Stimulated activated CD4-positive, alpha-beta T cell treated with anti-CD3 and anti-CD28 coated beads, Interleukin-15, amount 100 ng/mL, for 1 hour (primary cell): ENCODE measurements at places on chromosomes 3 and 15.

DNA sequence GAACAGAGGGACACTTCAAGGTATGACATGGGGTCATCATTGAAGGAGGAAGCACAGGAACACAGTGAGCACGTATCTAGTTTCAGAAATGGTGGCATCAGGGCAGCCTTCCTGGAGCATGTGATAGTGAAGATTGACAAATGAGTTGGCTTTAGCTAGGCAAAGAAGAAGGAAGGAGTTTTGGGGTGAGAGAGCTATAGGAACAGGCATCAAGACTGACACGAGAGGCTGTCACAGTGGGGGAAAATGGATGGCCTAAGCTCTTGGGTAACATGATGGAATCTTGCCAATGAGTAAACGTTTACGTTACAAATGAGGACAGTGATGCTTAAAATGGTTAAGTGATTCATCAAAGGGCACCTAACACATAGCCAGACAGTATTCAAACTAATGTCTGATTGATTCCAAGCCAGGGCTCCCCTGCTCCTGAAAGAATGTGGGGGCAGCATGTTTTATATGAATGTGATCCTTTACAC, 23.1 kb upstream of the GPR171 start:
- DNase-seq, result no peak

GRCh38 chr3:13072600-13073325, 466 bp downstream of the IQSEC1 start:
- no peak for DNase-seq

DNA sequence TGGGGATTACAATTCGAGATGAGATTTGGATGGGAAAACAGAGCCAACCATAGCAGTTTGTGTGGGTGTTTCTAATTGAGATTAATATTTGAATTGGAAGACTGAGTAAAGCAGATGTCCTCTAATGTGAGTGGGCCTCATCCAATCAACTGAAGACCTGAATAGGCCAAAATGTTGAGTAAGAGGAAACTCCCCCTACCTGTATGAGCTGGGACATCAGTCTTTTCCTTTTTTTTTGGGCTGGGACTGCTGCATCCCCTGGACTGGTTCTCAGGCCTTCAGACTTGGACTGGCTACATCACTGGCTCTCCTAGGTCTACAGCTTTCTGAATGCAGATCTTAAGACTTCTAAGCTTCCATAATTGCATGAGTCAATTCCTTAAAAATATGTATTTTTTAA, 144.1 kb downstream of the CD47 start:
- DNase-seq, result no peak

- no peak for DNase-seq
These were observed 17.5 kb downstream of the ALS2CL start for GRCh38 chr3:46675843-46676567.

- DNase-seq, result no peak
These were observed 25.6 kb upstream of the NLGN1 start for GRCh38 chr3:173371848-173372487.

DNA sequence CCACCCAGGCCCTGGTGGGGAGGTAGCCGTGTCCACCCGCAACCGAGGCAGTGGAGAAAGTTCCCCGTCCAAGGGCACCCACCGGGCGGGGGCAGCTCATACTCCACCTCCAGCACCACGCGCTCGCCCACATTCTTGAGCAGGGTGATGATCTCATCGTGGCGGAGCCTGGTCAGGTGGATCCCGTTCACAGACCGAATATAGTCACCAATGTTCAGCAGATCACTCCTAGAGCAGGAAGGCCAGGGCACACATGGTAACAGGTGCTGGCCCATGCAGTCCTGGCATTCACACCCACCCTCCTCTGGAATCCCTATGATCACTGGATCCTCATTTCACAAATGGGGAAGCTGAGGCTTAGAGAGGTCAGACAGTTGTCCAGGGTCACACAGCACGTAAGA, 15.8 kb downstream of the GRIP2 start:
- DNase-seq, result no peak

DNA sequence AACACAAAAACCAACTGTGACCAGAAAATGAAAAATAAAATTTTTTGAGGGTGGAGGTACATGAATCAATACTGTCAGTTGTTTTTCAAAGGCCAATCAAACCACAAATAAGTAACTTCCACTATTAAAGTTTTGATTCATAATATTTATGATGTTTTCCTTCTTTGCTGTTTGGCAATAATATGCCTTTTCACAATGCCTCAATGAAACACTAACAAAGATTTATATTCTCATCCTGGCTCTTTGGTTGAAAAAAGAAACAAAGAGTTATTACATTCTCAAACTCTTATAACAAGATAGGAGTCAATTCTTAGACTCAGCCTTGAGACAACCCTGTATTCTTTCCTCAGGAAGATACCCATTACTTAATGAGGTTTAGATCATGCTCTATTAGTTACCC, 63.1 kb downstream of the C3orf70 start:
- no peak for DNase-seq

DNA sequence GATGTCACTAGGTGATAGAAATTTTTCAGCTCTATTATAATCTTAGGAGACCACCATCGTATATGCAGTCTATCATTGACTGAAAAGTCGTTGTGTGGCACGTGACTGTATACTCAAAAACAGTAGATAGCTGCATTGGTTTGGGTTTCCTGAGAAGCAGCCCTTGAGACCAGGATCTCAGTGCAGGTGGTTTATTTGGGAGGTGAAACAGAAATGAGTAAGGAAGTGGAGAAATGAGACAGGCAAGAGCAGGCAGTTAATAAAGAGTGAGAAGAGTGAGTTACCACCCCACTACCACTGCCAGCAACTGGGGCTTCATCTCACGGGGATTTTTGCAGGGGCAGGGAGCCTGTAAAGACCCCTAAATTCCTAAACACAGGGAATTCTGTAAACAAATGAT, 221.0 kb downstream of the SHQ1 start:
- no peak for DNase-seq

- no peak for DNase-seq
These were observed 90.0 kb upstream of the ANKRD34C start for GRCh38 chr15:79192462-79193036.
